ENCODE measurements at places on chromosomes 4 and X.

DNA sequence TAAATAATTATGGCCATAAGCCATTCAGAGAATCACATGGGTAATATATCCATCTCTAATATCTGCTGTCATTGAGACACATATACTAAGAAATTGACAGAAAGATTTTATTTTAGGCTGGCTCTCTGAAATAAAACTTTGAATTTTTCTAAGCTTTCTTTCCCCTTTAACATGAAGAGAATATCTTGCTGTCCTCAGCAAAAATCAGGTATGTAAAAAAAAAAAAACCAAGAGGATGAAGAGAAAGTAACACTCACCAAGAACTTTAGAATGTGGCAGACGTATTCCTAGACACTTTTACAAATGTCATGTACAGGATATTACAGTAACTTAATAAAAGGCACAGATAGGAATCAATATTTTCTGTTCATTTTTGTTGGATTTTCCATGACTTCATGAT lies 65.8 kb downstream of the EPHA5 start:
- DNase-seq: no peak

- no peak for DNase-seq
Observed at GRCh38 chrX:122046226-122046625, 998.8 kb downstream of the GLUD2 start.

DNA sequence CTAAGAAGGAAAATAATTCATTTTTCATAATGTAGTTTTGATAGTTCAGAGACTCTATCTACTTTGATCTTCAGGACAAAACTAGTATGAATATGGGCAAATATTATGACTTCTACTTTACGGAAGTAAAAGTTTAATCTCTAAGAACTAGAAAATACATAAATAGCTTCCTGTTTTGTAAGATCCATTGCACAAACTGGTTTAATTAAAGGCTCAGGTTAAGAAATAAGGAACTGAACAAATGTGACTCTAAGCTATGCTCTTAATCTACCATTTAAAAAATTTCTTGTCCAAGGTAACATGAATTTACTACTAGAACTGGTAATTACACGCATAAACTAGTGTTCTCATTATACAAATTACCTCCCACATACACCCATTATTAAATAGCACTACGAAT lies 360.6 kb downstream of the INPP4B start:
- no peak for DNase-seq

DNA sequence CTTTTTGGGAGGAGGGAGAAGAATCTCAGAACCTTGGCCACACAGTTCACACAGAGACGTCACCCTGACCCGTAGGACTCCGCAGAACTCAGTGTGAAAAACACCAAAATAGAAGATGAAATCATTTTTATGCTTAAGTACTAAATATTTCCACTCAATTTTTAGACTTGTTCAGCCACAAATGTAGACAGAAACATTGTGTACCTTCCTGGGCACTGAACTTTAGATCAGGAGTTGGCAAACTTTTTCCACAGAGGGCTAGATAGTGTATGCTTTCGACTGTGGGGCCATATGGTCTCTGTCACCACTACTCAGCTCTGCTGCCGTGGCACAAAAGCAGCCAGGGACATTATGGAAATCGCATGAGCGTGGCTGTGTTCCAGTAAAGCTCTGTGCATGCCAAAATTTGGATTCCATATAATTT lies 61.8 kb upstream of the STOX2 start:
- no peak for DNase-seq

GRCh38 chr4:5780831-5781480 lies 70.0 kb downstream of the EVC start:
- DNase-seq: no peak

GRCh38 chr4:6264225-6264540 lies 5.5 kb upstream of the WFS1 start:
- no peak for DNase-seq

DNA sequence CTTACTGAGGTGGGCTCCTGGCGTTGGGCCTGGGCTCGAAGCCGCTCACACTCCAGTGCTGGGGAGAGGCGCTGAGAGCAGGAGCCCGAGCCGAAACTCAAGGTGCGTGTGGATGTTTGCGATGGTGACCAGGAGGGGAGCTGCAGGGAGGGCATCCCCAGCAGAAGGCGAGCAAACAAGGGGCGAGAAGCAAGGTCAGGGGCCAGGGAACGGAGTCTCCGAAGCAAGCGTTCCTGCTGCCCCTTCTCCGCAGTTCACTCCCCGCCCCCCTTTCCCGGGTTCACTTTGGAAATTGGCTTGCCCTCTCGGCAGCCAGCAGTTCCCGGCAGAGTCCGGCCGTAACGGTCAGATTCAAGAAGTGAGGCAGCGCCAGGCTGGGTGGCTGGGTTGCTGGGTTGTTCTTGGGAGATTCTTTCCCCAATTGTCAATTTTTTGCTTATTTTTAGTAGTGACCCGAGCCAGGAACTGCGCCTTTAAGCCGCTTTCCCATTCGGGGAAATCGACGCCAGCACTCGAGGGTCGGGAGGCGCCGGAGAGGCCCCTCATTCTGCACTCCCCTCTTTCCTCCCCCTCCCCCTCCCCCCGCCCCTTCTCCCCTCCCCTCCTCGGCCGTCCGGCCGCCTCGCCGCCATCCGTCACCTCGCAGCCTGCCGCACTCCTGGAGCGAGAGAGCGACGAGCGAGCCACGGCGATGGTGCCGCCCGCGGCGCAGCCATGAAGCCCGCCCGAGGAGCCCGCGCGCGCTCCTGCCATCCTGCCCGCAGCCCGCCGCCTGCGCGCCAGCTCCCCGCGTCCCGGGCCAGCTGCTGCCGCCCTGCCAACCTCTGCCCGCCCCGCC lies at the start of gene FRMPD3:
TSS of gene FRMPD3 (plus strand) at position 655 of the 838 bp plus-strand sequence. CDS start 76,937 bp downstream, outside the sequence.
- peak; percentile 43 for DNase-seq

All from NT2/D1 (cell line).